ENCODE measurements at places on chromosomes 3 and 15.

- DNase-seq, result peak; percentile 86
Measured at GRCh38 chr3:15983232-15983631, 185.5 kb upstream of the ANKRD28 start.

DNA sequence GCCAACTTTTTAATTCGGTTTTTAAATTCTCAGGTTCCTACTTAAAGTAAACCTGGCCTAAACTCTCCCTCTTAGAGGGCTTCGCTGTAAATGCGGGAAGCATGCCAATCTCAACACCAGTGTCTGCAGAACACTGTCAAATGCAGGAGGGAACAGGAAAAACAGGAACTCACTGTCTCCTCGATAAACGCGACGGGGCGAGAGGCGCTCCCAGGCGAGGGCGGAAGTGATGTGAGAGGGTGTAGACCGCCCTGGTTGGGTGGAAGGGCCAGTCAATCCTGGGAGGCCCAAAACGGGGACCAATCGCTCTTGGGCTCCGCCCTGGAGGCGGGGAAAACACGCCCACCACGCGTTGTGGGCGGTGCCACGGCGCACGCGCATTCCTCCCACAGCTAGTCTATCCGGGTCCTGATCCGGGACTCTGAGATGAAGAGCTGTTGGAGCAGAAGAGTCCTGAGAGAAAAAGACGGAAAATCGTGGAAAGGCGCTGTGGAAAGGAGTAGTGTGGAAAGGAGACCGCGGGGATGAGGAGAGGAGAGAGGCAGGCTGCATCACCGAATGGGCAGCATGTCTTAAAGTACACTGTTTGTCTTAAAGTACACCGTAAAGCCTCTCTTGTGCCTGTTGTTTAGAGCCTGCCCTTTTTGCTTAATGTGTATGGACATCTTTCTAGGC lies 27.1 kb downstream of the SLC28A2 start:
- peak; percentile 96 for DNase-seq

DNA sequence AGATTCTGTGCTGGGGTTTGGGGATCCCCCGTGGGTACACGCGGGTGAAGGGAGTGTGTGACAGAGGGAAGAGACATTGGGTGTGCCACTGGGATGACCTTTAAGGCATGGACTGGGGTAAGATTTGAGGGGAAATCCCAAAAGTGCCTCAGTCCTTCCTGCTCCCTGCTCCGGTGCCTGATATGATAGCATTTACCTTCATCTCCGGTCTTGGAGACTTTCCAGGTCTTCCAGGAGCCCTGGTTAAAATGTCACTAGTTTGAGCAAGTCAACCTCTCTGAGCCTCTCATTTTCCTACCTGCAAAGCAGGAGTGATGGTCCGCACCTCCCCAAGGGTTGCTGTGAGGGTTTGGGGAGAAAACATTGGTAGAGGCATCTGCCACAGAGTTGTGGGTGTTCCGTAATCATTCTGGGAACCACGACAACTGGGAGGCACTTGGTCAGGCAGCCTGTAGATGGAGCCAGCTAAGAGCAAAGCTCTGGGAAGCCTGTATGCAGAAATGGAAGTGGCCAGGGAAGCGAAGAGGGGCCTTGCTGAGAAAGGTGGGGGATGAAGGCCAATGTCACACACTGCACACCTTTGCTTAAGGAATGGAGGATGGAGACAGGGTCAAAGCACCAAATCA lies 33.9 kb upstream of the KIF23 start:
- no peak for DNase-seq

DNA sequence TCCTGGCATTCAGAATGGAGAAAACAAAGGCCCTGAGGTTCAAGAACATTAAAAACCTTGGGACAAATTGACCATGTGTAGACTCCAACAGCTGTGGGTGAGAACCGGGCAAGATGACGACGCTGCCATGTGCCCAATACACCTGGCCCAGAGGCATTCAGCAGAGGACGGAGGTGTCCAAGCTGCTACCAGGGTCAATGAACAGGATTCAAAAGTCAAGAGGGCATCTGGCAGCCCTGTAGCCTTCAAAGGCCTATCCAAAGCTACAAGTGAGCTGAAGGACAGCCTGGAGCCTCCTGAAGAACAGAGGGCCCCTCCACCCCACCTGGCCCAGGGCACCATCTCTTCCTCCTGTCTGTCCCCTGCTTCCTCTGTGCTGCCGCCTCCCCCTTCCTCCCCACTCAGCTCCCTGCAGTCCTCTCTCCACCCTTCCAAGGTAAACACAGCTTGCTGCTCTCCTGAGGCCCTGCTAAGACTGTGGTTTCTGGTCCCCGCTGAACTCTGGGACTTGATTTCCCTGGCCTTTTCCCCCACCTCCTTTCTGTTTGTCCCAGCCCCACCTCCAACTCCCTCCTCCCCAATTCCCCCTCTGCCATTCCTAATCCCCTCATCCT lies 57.5 kb downstream of the HMCES start:
- DNase-seq, result no peak

DNA sequence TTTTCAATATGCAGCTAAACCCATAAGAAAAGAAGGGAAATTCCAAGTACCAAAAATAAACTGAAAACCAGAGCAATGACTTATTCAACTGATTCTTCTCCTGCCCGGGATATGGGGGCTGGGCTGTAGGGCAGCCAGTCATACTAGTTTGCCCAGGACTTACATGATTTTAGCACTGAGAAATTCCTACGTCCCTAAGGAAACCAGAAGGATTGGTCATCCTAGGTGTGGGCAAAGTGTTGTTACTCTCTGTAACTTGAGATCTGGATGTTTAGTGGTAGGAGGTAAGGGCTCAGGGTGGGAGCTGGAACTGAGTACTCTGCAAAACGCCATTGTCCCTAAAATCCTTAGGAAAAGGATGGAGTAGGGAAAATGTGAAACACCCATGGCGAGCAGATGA lies 1.2 kb upstream of the DAZL start:
- DNase-seq, result no peak

DNA sequence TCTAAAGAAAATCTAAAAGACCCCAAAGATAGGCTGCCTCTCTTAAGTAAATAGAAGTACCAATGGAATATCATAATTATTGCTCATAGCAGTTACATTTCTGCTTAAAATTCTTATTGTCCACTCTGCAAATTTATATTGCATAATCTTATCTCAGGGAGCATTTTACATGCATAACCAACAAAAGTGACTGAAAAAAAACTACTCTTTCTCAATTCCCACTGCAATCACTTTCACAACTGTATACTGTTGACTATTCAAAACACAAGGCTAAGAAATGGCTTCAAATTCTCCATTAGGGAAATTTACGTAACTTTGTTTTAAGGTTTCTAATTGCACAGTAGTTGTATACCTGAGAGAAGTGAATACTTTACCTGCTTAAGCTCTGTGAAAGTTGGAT lies 56.3 kb downstream of the HMG20A start:
- no peak for DNase-seq

Data from stromal cell of bone marrow (primary cell).